ENCODE measurements at places on chromosomes 1 and 21.

- DNase-seq = no peak
Observed at GRCh38 chr1:14678011-14678638, 79.6 kb downstream of the KAZN start.

DNA sequence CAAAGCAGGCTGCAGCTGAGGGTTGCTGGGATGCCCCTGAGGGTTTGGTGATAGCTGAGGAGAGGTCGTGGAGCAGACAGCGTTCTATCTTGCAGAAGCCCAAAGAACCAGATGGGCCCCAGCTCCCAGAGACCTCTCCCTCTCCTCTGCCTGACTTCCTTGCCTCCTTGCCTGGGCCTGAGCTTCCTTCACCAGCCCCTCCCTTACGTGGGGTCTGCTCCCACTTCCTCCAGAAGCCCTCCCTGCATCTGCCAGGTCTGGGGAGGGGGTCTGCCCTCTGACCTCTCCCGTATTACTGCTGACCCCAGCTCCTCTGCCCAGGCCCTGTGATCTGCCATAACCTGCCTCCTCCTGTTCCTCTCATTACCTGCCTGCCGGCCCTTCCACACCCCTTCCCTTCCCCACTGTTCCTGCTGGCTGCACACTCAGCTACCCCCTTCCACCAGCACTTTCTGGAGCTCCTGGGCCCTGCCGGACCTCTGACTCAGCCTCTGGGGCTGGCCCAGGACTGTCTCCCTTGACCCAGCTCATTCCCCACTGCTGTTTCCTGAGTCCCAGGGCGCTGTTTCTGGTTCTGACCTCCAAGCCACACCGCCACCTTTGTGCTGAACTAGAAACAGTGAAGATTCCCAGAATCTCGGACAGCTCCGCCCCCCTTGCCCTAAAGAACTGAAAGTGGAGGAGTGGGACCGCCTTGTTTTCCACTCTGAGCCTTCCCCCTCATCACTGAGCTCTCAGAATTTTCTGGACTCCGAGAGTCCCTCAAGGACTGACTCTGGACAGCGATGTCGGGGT is 237.7 kb upstream of the C1orf174 start:
- DNase-seq = no peak

DNA sequence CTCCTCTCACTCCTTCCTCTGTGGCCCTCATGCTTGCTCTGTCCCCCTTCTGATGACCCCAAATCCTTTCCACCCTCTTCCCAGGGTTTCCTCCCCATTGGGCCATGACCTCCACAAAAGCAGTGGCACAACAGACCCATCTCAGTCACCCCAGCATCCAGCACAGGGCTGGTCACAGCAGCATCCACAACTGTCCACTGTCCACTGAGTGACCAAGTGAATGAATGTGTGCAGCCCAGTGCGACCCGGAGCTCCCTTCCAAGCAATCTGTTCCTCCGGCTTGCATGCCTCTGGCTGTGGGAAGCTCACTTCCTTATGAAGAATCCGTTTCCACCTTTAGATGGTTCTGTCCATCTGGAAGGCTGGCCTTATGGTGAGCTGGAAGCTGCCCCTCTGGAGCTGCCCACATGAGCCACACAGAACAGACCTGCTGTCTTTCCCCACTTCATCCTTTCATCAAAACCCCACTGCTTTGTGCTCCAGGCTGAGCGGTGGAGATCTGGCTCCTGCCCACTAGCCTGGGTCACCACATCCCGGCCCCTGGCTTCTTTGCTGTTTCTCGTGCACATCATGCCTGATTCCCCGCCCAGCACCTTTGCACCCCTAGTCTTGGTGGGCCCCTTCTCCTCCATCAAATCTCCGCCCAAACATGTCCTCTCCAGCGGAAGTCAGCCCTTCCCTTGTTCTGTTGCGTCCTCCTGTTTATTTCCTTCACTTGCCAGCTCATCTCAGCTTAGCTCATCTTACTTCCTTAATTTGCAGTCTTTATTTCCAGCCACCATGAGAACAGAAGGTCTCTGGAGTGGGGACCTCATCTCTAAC is 56.4 kb downstream of the EDN2 start:
- DNase-seq = no peak

DNA sequence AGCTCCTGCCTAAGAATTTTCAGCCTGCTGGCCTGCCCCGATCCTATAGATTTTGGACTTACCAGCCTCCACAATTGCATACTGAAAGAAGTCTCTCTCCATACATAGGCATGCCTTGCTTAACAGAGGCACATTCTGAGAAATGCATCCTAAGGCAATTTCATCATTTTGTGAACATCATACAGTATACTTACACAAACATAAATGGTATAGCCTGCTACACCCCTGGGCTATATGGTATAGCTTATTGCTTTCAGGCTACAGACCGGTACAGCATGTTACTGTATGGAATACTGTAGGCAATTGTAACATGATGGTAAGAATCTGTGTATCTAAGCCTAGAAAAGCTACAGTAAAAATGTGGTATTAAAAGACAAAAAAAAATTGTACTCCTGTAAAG is 174.7 kb downstream of the NRIP1 start:
- no peak for DNase-seq

DNA sequence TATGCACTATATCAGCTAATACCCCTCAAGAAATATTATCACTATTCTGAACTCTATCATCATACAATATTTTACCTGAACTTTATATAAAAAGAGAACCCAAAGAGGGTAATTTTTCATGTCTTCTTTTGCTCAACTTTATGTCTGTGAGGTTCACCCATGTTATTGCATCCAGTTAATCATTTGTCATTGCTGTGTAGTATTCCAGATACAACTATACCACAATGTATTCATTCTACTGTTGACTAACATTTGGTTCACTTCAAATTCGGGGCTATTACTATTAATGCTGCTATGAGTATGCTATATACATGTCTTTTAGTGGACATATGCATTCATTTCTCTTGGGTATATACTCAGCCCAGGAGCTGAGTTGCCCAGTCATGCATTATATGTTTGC is 21.0 kb upstream of the DLGAP3 start:
- no peak for DNase-seq
